ENCODE measurements at places on chromosomes 2 and 18.

- DNase-seq, result no peak
Measured at GRCh38 chr18:56748698-56749268, 97.6 kb downstream of the WDR7 start.

DNA sequence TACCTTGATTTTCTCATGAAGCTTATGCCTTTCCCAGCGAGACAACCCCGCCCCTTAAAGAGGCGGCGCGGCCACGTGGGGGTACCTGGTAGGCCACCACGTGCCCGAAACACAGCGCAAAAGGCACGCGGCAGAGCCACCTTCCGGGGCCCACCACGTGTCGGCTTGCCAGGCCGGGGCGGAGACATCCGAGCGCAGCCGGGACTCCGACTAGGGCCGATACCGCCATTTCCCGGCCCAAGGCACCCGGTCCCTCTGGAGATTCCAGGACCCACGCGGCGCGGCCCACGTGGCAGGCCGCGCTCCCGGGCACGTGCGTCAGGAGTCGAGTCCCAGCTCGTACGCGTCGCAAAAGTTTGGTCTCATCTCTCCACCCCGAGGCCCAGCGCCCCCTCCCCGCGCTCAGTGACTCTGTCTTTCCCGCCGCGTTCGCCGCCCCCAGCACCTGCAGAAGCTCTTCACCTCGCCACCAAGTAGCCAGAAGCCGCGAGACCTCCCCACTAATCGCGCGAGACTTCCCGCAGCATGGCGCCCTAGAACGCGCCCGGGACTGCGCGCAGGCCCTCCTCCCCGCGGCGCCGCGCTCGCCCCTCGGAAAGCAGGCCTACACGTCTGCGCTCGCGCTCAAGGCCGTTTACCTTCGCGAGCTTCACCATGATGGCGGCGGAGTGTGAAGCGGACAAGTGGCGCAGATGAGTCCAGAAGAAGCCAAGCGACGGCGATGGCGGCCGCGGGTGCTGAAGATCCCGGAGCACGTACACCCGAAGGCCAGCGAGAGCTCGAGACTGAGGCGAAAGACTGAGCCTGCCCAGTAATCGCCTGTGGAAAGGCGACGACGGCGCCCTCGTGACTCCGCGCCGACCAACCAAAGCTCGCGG, at the start of gene NCL:
NCL (minus strand) TSS at position 787 of the 878 bp plus-strand sequence; CDS start at position 656, 131 bp downstream.
- DNase-seq, result peak; percentile 97

- no peak for DNase-seq
Measured at GRCh38 chr2:121101093-121101715, 183.8 kb downstream of the TFCP2L1 start.

GRCh38 chr2:136057802-136058140, 60.2 kb downstream of the CXCR4 start:
- DNase-seq, result no peak

- DNase-seq, result no peak
Measured at GRCh38 chr2:38716185-38716584, 35.0 kb downstream of the SRSF7 start.

DNA sequence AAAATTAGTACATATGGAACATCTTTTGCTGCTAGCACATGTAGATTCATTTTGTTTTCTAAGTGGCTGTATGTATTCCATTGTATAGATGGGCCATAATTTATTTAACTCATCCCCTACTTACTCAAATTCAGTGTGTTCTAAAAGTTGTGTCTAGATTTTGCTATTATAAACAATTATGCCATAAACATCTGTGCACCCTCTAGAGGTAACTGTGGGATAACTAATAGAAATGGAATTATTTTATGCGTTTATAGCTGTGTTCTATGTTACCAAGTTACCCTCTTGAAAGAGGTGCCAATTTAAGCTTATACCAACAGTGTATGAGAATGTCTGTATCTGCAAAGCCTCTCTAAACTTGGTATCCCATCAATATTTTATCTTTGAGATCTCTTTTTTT, 100.4 kb downstream of the MMADHC start:
- no peak for DNase-seq

GRCh38 chr2:48320742-48321141, 209.2 kb upstream of the STON1 start:
- DNase-seq, result no peak

- DNase-seq, result no peak
Measured at GRCh38 chr2:228700638-228701037, 519.2 kb upstream of the SPHKAP start.

DNA sequence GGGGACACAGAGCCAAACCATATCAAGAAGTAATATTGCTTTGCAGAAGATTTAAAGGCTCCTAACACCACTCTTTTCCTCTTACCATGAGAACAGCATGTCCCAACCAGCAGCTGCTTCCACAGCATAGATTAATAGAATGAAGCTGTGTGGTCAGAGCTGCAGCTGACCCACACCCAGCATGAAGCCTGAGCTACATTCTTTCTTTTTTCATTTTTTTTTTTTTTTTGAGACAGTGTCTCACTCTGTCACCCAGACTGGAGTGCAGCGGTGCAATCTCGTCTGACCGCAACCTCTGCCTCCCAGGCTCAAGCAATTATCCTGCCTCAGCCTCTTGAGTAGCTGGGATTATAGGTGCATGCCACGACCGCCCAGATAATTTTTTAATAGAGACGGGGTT, 289.8 kb downstream of the RAD51AP2 start:
- DNase-seq, result no peak

DNA sequence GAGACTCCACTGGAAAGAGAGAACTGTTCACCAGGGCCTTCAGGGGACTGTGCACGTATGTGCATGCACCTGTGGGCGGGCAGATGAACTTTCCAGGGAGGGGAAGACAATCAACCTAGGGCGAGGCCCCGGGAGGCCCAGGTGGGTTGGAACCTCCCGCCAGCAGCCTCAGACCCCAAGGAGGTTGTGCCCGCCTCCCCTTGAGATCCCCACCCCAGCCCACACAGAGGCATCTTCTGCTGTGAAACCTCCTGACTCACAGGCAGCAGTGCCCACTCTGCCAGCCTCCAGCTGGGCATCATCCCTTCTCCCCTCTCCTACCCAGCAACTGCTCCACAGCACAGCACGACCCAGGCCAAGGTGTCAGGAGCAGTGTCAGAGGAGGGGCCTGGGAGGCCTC, 54.4 kb downstream of the FAM178B start:
- DNase-seq, result no peak

DNA sequence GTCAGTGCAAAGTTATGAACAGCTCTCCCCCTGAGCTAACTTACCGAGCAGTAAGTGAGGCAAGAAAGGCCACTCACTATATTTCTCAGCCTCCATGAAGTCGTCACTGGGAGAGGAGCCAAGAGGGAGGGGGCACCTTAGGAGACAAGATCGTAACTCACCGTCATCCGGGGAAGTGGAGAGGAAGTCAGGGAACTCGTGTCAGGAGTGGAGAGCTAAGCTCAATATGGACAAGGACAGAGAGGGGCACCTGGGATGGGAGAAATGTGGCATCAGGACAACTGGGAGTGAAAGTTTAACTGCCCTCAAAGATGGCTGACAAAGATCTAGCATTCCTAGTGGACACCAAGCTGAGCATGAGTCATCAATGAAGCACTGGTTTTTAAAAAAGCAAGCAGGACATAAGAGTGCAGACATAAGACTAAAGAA, 37.1 kb downstream of the BCL11A start:
- DNase-seq, result no peak

Data from ELF-1 (cell line).